ENCODE measurements at places on chromosomes 11 and 22.

GRCh38 chr11:130369141-130369691 is 54.5 kb upstream of the ZBTB44 start:
- DNase-seq, result no peak

DNA sequence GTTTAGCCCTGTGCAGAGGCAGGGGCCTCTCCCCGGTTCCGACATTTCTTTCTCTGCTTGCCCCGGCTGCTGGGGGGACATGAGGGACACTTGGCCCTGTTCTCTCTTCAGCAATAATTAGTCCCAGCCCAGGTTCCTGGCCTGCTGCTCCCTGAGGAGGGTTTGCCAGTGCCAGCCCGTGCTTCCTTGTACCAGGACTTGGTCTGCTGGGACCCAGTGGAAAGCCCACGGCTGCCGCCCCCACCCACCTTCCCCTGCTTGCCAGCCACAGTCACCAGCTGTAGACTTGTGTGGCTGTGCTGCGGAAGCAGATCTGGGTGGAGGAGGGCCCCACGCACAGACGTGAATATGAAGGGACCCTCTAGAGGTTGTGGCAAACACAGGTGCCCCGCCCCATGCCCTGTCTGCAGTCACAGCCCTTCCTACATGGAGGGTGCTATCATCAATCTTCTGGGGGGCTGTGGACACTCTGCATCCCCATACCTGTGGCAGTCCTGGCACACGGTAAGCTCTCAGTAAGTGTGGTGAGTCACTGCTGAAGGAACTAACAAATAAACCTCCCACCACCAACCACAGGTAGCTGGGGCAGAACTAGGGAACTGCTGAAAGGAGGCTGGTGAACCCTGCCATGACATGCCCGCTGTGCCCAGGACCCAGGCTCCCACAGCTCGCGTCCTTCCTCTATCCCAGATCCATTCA is 949 bp downstream of the TP53AIP1 start:
- no peak for DNase-seq

DNA sequence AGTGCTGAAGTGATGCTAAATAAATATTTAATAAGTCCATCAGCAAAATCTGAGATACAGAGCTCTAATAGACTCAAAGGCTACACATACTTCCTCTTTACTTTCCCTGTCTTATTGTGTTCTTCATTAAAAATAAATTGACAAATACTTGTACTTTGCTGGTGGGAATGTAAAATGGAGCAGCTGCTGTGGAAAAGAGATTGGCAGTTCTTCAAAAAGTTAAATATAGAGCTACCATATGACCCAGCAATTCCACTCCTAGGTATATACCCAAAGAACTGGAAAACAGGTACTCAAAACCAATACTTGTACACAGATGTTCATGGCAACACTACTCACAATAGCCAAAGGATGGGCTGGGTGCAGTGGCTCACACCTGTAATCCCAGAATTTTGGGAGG is 76.0 kb downstream of the RBFOX2 start:
- no peak for DNase-seq

- no peak for DNase-seq
Measured at GRCh38 chr11:78557236-78557635, 17.4 kb downstream of the NARS2 start.

- no peak for DNase-seq
Measured at GRCh38 chr11:115047631-115048030, 369.3 kb downstream of the NXPE2 start.

GRCh38 chr11:95256321-95256779 is 25.3 kb upstream of the SESN3 start:
- DNase-seq, result no peak

Measured in activated CD4-positive, alpha-beta T cell treated with anti-CD3 and anti-CD28 coated beads, Interleukin-2, Interleukin-4, amounts not matched to agents 100 ng/mL and 50 ng/mL, durations not matched to agents 16 hours and 8 hours (primary cell).